ENCODE measurements at places on chromosomes 2 and 18.

DNA sequence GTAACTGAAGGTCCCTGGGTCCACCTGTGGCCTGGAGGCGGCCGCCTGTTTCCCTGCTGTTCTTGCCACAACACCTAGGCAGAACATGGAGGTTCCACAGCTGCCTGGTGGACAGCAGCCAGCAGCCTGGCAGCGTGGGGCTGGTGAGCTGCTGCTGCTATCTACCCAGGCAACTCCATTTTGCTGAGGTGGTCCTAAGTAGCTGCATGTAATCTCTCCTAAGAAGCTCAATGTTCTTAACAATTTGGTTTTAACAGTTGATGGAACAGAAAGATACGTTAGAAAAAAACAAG is 66.7 kb downstream of the NDUFA10 start:
- DNase-seq = no peak

GRCh38 chr2:236512902-236513435 is 56.7 kb upstream of the ACKR3 start:
- peak; percentile 74 for DNase-seq

DNA sequence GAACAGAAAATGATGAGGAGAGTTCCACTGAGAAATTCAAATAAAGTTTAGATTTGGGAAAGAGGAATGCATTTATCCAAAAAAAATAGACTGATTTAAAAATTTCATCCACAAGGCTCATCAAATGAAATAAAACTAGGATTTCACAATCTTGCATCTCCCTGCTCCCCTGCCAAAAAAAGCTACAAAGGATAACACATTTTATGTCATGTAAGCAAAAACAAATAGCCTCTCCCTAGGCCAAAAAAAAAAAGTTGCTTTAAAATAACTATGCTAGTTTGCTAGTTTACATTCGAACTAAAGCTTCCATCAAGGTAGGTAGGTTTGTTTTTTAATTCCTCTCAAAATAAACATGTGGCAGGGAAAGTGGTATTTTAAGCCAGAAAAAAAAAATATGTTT is 465.5 kb upstream of the ID2 start:
- no peak for DNase-seq

- no peak for DNase-seq
Observed at GRCh38 chr2:109117780-109118179, 11.2 kb upstream of the SH3RF3 start.

DNA sequence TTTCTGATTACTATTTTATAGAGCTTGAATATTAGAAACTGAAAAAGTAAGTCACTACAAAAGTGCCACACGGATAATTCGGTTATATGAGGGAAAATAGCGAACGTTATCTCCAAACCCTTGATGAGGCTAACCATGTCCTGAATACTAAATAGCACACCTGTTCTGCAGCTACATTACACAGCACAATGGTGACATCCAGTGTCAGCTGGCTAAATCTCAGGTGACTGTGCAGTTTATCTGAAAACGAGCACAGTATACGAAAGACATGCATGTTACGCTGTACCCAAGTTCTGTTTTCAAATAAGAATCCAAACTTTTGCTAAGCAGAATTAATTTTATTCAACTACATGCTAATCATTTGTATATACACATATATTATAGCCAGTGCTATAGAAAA is 9.0 kb downstream of the CCDC68 start:
- no peak for DNase-seq

GRCh38 chr18:58225101-58225500 is 181.1 kb downstream of the NEDD4L start:
- DNase-seq = no peak

GRCh38 chr2:50097148-50097547 is 934.8 kb downstream of the NRXN1 start:
- no peak for DNase-seq

DNA sequence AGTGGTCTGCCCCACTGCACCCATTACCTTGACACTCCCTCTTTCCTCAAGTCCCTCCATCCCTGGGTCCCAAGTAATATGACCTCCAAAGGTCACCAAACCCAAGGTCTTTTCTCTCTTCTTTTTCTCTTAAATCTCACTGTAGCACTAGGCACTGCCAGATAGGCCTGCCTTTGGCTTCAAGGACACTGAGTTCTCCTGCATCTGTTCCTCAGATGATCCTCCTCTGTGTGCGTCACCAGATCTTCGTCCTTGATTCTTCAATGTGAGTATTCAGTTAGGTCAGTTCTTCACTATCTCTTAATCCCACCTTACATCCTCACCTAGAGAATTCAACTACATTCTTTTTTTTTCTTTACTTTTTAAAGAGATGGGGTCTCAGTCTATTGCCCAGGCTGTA is 249.2 kb downstream of the NBAS start:
- DNase-seq = no peak

DNA sequence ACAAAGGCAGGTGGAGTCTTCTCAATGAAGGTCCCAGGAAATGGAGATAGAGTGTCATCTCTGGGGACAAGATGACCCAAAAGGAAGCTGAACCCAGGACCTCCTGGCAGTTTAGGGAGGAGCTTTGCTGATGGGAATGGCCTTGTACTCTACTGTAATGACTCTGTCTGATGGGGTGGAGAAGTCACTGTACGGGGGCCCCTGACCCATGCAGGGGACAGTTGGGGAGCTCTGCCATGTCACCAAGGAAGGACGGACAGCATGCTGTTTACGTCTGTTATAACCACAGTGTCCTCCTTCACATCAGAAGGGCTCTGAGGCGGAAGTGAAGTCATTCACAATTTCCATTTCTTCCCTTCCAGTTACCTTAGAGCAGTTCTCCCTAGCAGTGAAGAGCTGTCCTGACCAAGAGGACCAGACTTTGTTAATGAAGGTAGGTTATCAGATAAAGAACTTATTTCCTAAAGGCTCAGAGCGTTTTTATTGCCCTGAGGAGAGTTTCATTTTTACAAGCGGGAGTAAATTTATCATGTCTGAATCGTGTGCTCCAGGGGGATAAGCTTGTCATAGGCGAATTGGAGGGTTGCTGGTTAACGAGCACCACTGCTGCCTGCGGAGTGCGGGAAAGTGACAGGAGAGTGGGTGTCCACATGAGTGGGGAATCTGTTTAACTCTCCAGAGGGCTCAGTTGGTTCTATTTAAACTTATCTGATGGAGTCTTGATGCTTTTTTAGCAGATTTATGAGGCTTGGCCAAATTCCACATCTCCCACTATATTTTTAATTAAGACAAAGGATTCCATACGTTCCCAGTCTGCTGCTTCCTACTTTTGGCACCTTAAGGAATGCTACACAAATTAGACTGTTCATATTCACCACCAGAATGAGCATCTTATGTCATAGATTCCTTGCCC is 71.6 kb upstream of the BCL2L11 start:
- DNase-seq = no peak

GRCh38 chr2:3664118-3664517 is 6.1 kb downstream of the ALLC start:
- no peak for DNase-seq

GRCh38 chr2:155100261-155100660 is 401.8 kb downstream of the KCNJ3 start:
- DNase-seq = no peak

DNA sequence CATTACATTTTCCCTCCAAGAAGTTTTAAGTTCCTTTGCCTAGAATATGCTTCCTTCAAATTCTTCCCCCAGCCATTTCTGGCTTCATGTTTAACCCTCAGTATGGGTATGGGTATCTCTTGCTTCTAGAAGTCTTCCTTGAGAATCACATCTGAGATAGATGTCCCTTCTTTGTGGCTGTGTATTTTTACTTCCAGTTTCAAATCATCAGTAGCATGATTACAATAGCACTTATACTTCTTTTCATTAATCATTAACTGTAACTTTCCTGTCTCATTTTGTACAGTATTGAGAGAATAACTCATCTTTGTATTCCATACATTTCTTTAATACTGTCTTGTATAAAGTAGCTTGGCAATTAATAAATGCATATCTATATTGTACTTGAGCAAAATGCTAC is 17.3 kb upstream of the PDE1A start:
- no peak for DNase-seq

DNA sequence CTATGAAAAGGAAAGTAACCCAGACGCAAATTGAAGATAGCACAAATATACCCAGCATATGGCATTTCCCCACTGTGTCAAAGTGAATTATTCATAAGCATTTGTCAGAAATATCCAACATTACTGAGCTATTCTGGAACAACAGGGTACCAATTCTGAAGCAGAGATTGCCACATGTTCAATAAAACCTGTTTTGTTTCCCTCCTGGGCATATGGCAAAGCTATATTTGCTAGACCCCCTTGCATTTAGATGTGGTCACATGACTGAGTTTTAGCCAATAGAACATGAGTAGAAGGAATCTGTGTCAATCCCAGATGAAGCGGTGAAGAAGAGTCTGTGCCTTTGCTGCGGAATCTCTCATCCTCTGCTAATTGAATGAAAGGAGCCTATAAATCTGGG is 296.4 kb upstream of the DLGAP1 start:
- DNase-seq = no peak

GRCh38 chr2:240997856-240998705 is at the start of gene SNED1:
Gene SNED1 (plus strand): TSS chr2:240998618. CDS start chr2:240998838, 220 bp downstream.
- peak; percentile 83 for DNase-seq

- DNase-seq = peak; percentile 14
Observed at GRCh38 chr2:240399419-240400324, 35.8 kb upstream of the GPC1 start.

DNA sequence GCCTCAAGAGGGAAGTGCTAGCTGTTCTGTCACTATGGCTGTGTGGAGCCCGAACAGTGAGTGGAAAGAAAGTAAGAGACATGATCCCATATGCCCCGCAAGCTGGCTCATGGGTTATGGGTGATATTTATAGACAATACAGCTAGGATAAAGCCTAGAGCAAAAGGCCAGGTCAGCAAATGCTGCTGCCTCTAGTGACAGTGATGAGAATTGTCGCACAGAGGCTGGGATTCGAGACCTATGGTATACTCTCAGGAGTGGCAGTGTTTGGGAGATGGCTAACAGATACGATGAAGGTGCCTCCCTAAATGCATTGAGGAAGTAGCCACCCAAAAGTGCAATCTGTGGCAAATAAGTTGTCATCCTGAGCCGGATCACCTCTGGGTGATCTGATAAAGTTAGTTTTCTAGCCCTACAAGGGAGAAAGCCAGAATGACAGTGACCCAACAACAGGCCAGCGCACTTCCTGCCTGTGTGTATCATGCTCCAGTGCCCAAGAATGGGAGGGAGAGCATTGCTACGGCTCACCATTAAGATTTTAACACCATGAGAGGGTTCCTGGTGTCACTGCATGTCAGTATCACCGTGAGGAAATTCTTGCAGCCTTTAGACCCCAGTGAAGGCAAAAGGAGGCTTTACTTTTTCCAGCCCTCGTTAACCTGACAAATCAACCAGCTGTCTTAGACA is 92.2 kb upstream of the TGFA start:
- DNase-seq = no peak

GRCh38 chr18:48985161-48985560 is 34.4 kb upstream of the SMAD7 start:
- DNase-seq = no peak

GRCh38 chr2:54605836-54606235 is 117.6 kb upstream of the EML6 start:
- DNase-seq = no peak

GRCh38 chr2:32810909-32811495 is 135.8 kb upstream of the LTBP1 start:
- DNase-seq = no peak

DNA sequence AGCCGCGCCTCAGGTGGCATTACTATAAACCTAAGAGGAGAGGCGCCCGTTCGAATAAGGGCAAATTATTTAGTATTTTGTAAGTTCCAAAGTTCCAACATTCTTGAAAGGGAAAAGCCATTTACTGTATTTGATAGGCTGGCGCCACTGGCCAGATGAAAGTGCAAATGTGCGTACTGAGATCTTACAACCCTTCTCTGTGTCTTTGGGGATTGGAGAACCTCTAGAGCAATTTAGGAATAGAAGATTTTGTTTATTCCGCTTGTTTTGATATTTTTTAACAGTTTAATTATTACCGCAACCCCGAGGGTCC is 467 bp upstream of the WDR35 start:
- no peak for DNase-seq

DNA sequence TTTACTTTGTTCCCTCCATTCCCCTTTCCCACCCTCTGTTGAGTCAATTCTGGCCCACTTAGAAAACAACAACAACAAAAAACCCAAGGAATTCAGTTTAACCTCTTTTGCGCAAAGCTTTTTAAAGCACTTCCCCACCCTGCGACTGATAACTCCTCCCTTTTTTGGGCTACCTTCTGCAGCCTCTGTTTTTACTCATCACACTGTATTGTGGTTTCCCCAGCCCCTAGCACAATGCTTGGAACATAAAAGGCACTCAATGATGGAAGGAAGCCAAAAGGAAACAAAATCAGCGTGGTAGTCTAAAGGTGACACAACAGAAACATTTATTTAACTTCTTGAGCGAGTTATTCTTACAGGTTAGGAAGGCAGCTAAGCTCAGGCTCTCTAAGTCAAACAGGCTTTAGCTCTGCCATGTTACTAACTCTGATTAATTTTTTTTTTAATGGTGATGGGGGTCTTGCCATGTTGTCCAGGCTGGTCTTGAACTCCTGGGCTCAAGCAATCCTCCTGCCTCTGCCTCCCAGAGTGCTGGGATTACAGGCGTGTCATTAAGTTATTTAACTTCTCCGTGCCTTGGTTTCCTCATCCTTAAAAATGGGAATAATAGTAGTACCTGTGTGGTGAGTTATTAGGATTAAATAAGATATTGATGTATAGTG is 1.3 kb downstream of the CEP68 start:
- DNase-seq = no peak

DNA sequence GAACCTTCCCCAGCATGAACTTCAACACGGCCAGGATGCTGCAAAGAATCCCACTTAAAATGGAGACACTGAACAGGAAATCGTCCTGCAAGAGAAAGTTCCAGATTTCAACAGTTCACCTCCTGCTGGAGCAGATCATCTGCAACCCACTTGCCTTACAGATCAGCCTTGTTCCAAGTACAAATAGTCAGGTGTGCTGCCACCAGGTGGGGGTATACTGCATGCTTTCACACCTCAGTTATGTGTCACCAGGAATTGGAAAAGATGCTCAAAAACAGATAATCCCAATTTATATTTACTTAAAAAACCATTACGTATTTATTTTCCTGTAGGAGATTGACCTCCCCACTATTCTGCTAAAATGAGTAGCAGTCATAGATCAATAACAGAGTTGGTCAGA is 212.3 kb downstream of the MGAT5 start:
- DNase-seq = peak; percentile 56

- no peak for DNase-seq
Observed at GRCh38 chr18:62693659-62694058, 21.7 kb upstream of the PHLPP1 start.

- no peak for DNase-seq
Observed at GRCh38 chr18:36950282-36950681, 121.4 kb downstream of the KIAA1328 start.

DNA sequence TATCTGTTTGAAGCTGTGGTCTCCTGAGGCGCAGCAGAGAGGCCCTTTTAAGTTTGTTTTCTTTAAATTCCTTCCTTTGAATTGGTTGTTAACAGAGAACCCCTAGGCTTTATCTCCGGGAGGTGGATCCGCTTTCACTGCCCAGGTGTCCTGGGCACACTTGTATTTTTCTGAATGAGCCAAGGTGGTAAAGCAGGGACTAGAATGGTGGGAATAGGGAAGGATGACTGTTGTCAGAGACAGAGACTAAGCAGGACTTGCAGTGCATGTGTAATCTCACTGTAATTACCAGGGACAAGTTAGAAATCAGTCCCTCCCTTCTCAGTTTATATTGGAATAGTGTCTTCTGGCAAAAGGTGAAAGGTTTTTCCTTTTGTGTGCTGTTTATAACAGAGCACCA is 72.8 kb downstream of the PHLPP1 start:
- no peak for DNase-seq

Data from D341Med (cell line).